Ovary (tissue), 10 donors: ENCODE measurements at places on chromosomes 6 and 20.

- DNase-seq = no peak
Measured at GRCh38 chr6:98672681-98673475, 161.5 kb upstream of the POU3F2 start.

DNA sequence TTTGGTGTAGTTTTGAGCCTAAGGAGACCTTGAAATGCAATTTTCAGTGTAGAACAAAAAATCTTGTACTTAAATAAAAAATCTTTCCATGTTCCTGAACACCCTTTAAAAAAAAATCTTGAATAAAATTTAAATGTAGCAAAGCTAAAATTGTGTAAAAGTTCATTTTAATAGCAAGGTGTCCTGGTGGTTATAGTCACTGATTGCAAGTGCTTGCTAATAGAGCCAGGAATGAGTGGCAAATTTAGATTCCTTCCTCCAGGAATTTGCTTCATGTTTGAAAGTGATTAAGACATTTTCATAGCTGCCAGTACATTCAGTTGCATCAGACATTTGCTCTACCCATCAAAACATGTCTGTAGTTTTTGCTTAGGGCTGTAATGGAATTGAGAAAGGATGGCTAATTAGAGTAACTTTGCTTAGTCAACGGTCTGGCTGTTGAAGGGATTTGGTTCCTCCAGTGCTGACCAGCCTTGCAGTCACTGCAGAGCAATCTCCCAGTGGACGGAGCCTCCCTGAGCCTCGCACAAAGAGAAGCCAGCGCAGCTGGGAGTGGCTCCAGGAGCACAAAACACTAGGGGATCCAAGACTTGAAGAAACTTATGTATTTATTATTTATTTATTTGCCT lies 36.5 kb downstream of the AKAP12 start:
- DNase-seq = no peak

- DNase-seq = no peak
Measured at GRCh38 chr6:167130008-167130677, 7.2 kb downstream of the CCR6 start.

GRCh38 chr6:16973051-16973450 lies 128.8 kb upstream of the STMND1 start:
- DNase-seq = no peak

DNA sequence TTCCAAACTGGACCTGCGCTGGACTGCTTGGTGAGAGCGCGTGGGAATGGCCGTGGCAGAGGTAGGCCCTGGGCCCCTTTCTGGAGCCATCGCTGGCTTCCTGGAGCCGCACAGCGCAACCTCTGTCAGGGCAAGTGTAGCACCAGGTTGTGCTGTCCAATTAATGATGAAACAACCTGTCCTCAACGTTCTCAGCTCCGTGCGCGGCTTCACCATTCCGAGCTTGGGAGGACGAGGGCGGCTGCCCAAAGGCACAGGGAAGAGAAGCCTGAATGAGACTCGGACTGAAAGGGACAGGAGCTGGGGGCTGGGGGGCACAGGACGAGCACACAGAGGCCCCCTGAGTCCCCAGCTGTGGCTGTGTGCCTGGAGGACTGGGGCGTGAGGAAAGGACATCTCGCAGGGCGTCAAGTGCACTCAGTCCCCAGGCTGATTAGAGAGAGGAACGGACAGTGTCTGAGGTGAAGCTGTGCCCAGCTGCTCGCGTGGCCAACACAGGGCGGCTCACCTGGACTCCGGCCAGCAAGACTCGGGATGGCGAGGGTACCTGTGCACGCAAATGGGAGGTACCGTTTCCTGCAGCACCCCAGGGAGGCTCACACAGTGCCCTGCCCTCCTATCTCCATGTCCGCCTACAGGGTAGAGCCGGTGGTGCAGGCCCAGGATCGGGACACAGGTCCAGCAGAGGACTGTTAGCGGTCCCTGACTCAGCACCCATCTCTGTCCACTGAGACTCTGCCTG lies 403.3 kb downstream of the TAF4 start:
- no peak for DNase-seq

DNA sequence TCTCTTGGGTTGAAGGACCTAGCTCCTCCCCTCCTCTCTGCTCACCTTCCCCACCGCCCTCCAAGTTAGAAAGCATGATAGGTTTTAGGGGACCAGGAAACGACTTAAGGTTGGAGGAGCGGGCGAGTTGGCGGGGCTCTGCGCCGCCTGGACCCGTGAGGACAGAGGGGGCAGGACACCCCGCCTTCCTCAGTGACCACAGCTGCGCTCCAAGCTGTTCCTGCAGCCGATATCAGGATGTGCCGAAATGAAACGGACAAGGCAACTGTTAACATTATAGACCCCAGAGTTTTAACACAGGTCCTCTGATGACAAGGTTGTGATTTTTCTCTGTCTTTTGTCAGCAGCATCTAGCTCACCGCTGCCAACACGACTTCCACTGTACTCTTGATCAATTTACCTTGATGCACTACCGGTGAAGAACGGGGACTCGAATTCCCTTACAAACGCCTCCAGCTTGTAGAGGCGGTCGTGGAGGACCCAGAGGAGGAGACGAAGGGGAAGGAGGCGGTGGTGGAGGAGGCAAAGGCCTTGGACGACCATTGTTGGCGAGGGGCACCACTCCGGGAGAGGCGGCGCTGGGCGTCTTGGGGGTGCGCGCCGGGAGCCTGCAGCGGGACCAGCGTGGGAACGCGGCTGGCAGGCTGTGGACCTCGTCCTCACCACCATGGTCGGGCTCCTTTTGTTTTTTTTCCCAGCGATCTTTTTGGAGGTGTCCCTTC lies at the start of gene GRM1:
Gene GRM1, plus strand, starts transcription at position 212 of the 722 bp plus-strand sequence. Its CDS starts 456 bp downstream, at position 668.
- no peak for DNase-seq

DNA sequence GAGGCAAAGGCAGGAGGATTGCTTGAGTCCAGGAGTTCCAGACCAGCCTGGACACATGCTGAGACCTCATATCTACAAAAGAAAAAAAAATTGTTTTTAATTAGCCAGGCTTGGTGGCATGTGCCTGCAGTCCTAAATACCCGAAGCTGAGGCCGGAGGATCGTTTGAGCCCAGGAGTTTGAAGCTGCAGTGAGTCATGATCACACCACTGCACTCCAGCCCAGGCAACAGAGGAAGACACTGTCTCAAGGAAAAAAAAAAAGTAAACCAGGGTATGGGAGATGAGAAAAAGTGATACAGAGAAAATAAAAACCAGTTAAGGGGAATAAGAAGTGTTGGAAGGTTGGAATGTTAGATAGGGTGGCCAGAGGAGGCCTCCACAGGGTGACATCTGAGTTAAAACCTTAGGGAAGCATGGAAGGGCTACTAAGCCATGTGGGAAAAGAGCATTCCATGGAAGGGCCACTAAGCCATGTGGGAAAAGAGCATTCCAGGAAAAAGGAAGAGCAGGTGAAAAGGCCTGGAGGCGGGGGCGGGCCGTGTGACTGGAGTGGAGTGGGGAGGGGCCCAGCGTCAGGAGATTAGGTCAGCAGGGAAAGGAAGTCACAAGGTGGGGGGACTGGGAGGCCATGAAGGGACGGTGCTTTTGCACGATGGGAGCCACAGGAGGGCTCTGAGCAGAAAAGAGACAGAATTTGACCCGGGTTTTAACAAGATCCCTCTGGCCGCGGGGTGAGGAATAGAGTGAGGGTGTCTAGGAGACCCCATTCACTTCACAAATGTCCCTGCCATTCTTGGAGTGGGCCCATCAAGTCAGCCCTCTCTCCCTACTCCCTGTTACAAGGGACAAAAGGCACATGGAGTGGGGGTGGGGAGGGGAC lies 18.3 kb downstream of the CPNE5 start:
- DNase-seq = no peak

DNA sequence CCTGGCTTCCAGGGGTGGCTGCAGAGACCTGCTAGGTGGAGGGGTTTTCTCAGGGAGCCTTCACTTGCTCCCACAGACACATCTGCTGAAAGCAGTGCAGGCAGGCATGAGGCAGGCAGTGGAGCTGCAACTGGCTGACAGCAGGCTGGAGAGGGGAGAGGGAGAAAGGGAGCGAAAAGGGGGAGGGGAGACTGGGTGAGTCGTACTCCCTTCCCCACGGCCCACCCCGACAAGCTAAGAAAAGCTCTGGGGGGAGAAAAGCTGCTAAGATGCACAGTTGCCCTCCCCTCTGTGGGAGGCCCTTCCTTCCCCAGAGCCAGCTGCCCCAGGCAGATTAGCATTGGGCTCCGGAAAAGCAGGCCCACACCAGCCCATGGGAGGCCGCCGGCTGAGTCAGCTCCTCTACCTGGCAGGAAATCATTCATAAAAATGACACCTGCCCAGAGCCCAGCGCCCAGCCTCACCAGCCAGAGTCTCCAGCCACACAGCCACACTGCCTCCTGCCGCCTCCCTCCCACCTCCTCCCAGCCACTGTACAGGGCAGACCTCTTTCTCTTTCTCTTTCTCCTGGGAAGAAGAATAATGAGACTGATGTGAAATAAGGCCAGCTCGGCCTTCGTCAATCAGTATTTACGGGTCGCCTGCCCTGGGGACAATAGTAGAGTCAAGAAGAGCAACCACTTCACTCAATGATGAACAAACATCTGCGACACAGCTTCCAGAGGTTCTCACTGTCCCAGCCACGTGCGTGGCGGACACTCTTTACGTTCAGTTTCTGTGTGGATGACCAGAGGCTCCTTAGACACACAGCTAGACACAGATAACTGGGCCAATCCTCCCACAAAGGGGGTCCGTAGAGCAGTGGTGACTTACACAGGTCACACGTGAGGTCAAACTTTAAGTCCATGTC lies 7.7 kb upstream of the C20orf203 start:
- no peak for DNase-seq

DNA sequence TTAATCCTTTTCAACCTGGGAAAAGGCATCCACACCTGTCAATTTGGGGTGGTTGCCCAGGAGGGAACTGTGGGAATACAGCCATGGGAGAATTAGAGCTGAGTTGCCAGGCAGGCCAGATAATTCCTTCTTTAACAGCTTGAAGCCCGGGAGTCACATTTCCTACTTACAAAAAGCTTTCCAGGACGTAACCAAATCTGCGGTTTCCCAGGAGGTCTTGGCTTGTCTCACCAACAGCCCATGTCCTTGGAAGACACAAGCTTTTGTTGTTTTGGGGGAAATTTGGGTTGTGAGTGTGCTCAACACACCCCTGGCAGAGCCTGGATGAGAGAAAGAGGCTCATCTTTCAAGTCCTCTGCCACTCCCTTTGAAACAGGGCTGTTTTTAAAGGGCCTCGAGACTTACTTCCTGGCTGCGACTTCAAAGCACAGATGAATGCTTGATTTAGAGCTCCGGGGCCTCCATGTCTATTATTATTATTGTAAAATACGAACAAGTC lies 465.9 kb upstream of the BTBD3 start:
- DNase-seq = no peak

- no peak for DNase-seq
Measured at GRCh38 chr20:17874271-17875105, 94.1 kb downstream of the SNX5 start.

DNA sequence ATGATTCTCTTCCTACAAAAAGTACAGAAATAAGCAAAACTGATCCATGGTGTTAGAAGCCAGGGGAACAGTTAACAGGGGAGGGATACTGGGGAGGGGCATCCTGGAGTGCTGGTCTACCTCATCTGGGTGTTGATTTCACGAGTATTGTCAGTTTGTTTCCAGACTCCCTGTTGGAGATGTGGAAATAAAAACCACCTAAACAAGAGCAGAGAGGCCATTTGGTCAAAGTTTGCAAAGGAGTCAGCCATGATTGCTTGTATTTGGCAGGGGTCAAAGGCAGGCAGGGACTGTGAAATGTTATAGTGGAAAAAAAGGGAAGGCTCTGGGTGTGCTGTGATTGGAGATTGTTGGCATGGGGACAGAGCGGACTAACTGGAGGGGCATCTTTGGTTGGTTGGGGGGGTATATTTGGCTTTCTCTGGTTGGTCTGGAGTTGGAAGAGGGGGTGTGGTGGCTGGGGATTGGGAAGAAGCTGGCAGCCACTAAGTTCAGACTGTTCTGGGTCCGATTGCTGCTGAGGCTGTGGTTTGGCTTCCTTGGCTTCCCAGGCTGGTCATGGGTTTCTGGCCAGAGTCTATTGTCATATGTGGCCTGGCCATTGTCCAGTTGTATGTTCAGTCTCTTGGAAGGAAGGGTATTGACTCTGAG lies 14.9 kb upstream of the PANK2 start:
- no peak for DNase-seq

DNA sequence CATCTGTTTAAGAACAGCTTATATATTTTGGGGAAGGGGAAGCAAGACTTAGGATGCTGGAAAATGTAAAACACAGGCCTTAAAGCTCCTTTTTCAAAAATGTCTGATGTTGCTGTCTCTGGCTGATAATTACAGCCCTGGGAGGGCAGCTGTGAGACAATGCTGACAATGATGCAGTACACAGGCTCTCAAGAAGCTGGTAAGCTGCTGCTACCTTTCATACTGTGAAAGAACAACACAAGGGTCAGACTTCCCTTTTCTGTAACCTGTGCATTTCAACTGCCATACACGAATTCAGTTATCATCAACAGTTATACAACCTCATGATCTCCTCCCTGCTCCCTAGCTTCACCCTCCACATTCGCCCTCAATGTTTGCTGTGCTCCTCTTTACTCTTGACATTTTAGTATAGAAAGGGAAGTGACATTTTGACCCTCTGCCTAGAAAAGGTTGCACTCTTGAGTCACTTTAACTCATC lies 25.2 kb downstream of the MAP7 start:
- no peak for DNase-seq

GRCh38 chr6:114989279-114989964 lies 646.6 kb upstream of the HS3ST5 start:
- DNase-seq = no peak

GRCh38 chr6:120774275-120774674 lies 560.0 kb downstream of the TBC1D32 start:
- no peak for DNase-seq

GRCh38 chr6:109794201-109794923 lies 103.3 kb downstream of the FIG4 start:
- no peak for DNase-seq

GRCh38 chr6:69775941-69776340 lies 20.9 kb downstream of the LMBRD1 start:
- no peak for DNase-seq

- no peak for DNase-seq
Measured at GRCh38 chr6:113871975-113872374, 14.8 kb downstream of the MARCKS start.

GRCh38 chr20:44411757-44412401 lies 56.4 kb downstream of the HNF4A start:
- DNase-seq = no peak

- no peak for DNase-seq
Measured at GRCh38 chr20:5781798-5782750, 31.9 kb downstream of the SHLD1 start.

DNA sequence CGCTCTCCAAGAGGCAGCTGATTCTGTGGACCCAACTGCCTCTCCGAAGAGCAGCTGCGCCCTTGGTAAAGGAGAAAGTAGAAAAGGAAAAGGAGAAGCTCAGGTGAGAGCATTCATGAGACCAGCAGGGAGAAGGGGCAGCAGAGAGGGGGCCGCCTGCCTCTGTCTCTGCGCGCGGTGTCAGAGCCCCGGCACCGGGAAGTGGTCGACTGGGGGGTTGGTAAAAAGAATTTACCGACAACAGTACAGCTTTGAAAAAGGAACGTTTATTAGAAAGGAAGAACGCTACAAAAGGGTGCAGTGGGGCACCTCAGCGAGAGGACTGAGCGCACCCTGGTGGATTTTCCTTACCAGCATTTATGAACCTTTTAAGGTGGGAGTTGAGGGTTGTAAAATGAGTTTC lies 61.9 kb downstream of the GPR6 start:
- DNase-seq = no peak
